ENCODE measurements at places on chromosomes 2 and 18.

DNA sequence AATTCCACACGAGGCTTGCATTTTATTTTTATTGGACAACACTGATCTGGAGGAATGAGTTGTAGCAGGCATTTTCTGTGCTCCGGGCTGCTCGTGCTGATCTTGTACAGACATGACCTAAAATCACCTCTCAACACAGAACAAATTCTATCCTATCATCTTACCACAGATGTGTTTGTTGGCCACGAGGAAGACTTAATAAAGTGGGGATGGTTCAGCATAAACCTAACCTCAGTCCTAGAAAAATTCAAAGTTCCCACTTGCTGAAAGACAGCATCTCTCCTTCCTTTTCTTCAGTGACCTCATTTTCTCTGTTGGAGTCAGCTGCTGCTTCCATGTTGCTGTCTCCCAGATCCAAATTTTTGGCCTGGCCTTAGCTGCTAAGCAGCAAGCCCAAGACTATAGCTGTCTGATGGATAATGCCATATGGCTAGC is 45.3 kb downstream of the RBKS start:
- no peak for DNase-seq

DNA sequence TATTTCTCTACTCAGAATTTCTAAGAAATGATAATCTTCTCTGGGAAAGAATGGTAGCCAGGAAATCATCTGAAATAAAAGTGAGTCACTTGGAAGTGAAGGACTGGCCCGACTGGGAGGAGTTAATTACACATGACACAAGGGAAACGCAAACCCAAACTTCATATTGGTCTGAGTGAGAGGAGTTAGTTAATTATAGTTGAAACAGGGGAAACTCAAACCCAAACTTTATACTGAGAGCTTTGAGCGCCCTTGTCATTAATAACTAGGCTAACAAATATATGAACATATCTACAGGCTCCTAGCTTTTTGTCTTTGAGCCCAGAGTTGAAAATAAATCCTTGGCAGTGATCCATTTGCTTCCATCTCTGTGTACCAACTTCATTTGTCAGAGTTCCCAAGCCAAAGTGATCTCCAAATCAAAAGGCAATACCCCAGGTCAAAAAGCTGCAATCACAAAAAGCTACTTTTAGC is 187.8 kb upstream of the COL3A1 start:
- DNase-seq = no peak

DNA sequence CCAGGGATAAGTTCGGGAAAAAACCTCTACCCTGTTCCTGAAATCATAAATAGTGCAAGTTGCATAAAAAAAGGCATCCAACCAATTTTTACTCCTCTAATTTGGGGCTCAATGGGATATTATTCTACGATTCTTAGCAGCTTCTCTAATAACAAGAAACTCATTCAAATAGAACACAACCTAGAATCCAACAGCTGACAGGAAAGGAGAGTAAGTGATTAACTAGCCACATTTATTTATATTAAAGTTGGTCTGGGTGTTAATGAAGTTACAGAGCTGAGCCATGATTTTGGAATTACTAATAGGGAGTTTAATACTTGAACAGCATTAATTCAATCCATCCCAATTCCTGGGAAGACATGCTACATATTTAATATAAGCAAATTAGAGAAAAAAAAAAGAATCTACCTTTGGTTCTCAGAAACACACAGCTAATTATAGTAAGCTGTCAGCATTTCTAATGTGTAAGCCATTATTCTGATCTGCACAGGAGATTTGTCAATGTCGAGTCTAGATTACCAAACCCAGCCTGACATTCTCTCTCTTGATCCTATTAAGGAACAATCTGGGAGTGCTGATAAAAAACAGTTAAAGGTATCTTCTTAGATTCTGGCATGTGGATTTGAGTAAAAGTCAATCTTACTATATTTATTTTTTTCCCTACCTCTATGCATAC is 267.7 kb downstream of the NBAS start:
- DNase-seq = no peak

- no peak for DNase-seq
Measured at GRCh38 chr2:164622338-164623106, 1.2 kb upstream of the GRB14 start.

DNA sequence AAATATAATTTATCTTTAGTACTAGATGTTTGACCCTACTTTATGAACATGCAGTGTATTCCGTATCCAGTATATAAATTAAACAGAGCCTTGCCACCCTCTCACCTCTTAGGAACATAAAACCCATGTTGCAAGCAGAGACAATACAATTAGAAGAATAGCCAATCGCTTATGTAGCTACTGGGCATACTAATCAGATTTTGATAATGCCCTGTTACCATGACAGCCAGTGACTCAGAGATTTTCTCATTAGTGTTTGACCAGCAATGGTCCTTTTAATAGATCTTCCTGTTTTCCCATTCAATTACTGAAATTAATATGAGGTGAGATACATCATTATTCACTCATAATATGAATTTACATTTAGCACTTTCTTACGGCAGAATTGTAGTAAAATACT is 547.3 kb upstream of the VWC2L start:
- DNase-seq = no peak

GRCh38 chr2:159098921-159099411 is 130.5 kb downstream of the TANC1 start:
- no peak for DNase-seq

GRCh38 chr2:160087854-160088745 is 25.7 kb upstream of the PLA2R1 start:
- no peak for DNase-seq

DNA sequence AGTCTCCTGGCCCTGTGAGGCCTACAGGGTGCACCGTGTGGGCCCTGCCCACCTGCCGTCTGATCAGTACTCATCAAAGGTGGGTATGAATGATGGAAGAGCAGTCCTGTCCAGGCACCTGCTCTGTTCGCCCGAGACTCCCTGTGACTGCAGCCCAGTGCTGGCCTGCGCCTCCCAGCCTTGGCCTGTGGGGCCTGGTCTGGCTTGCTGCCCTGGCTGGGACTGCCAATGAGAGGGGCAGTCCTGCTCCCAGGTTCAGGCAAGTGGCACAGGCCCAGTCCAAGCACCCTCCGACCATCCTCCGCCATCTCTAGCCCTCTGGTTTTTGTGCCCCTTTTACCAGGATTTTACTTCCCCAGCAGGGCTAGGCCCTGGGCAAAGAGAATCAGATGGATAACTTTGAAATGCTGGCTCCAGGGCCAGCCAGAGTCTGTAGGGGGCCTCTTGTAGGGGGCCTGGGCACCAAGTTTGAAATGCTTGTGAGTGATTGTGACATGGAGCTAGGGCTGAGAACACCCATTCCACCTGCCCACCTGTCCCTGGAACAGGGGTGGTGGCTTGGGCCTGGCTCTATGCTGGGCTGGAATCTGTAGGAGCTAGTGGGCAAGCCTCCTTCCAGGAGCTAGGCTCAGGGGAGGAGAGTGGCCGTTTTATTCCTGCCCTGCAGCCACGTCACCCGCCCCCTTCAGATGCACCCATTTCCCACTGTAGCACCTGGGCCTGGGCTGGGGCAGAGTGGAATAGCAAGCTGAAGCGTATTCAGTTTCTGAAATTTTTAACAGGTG is 8.7 kb upstream of the HS6ST1 start:
- DNase-seq = no peak

Data from HTR-8/SVneo (cell line).